ENCODE measurements at places on chromosomes 1 and 21. TPM values are rescaled to one million over a fixed set of nuclear protein-coding genes. Genes with fewer than 3 reads are reported as not detected.
A peak's percentile ranks its signal among the peaks of the same experiment; 100 is the strongest.

GRCh38 chr1:159851407-159851806 lies 11.1 kb downstream of the VSIG8 start:
- peak; percentile 49 for DNase-seq

- DNase-seq: no peak
Observed at GRCh38 chr1:115492019-115492595, 149.7 kb upstream of the VANGL1 start.

- DNase-seq: no peak
Observed at GRCh38 chr1:205275133-205275532, 46.4 kb downstream of the NUAK2 start.

FLG2 gene
- total RNA-seq: not detected

DNA sequence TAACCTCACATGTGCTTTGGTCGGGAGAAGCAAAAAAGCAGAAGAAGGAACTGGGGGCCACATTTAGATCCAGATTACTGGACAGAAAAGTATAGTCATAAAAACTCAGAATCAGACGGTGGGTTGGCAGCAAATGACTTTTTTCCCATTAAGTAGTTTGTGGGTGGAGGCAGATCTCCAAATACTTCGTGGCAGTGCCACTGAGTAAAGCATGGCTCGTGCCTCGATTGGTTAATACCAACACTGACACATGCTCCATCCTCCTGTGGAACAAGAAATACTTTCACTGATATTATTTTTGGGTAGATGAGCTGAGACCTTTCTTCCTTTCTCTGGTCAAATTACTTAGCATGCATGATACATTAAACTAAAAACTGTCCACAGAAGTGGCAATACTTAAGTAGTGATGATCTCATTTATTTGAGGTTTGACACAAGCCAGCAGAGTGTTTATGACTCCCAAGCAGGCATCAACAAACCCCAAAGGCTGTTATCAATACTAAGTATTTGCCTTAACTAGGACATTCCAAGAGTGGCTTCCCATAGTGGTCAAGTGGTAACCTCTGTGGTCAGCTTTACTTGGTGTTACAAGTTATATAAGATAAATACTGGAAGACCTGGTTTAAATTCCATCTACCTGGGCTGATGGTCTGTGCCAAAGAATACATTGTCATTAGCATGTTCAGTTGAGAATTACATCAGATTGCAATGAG lies 500.0 kb upstream of the RUNX1 start:
- DNase-seq: no peak

DNA sequence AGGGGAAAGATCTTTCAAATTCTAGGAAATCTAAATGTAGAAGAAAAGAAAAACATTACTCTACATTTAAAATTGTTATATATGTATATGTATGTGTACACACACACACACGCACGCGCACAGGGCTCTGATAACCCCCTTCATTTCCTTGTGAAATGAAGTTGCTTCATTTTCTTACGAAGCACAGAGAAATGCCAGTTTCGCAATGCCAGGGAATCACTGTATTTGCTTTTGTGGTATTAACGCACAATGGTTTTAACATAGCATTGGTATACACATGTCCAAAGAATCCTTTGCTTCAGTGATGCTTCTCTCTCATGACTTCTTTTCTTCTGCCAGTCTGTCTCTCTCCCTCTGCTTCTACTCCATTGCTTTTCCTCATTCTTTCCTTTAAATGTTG lies 8.4 kb upstream of the DDAH1 start:
- no peak for DNase-seq

GPR89A gene
- 39.0 TPM for total RNA-seq

- no peak for DNase-seq
Observed at GRCh38 chr1:2103901-2104590, 53.8 kb downstream of the PRKCZ start.

PTAFR gene
- total RNA-seq: 0.54 TPM

TMEM50B gene
- total RNA-seq: 84.2 TPM

DNA sequence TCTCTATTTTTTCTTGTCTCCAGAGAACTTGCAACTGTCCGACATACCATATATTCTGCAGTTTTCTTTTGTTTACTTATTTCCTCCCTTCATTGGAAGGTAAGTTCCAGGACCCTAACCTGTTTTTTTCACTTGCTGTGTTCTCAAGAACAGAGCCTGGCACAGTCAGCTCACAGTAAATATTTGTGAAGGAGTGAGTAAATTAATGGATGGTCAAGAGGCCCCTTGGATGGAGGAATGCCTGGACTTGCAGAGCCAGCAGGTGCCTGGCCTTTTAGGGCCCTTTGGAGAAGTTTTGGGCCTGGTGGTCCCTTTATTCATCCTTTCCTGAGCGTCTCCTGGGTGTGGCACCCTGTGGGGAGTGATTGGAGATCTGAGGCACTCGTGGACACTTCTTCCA lies 182.1 kb upstream of the POU3F1 start:
- DNase-seq: no peak

- no peak for DNase-seq
Observed at GRCh38 chr1:43438576-43438952, 15.2 kb downstream of the HYI start.

IVL gene
- not detected for total RNA-seq

GRCh38 chr21:27649323-27649722 lies 682.4 kb upstream of the ADAMTS5 start:
- no peak for DNase-seq

DNA sequence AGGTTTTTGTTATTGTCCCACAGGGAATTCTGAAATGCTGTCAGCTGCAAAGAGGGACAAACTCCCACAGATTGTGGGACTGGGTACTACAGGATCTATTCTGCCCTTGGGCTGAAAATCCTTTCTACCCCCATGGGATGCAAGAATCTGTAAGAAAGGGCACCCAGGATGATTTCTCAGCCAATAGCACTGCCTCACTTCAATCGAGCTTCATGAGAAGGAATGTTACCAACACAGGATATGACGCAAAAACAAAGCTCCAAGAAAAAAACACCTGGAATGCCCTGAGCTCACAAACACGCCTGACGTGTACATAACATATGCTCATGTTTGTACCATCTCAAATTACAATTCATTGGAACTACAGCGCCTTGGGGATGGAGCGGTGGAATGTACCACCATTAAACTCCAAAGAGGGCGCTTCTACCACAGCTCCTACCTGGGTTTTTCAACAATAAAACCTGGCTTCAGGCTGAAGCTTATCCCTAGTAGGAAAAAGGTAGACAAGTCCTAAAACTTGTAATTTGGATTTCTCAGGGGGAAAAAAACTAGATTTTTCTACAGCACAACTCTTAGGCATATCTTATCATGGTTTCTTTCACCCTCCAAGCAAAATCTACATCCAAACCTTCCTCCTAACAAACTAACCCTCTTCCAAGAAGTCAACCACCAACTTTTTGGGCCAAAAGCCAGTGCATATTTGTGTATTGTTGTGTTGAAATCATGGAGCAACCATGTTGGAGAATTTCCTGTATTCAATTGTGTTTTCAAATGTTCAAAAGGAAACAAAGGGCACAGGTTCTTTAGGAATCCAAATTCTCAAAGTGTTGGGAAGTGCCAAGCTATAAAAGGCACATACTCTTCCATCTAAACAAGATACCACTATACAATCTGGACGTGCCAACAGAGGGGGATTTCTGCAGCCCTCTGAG lies 78.9 kb downstream of the TGFBR3 start:
- no peak for DNase-seq

GRCh38 chr1:38586993-38587646 lies 272.5 kb downstream of the RRAGC start:
- peak; percentile 22 for DNase-seq

GSTM1 gene
- 18.7 TPM for total RNA-seq

OLFML3 gene
- 0.64 TPM for total RNA-seq

CD52 gene
- total RNA-seq: 1,528 TPM

DNA sequence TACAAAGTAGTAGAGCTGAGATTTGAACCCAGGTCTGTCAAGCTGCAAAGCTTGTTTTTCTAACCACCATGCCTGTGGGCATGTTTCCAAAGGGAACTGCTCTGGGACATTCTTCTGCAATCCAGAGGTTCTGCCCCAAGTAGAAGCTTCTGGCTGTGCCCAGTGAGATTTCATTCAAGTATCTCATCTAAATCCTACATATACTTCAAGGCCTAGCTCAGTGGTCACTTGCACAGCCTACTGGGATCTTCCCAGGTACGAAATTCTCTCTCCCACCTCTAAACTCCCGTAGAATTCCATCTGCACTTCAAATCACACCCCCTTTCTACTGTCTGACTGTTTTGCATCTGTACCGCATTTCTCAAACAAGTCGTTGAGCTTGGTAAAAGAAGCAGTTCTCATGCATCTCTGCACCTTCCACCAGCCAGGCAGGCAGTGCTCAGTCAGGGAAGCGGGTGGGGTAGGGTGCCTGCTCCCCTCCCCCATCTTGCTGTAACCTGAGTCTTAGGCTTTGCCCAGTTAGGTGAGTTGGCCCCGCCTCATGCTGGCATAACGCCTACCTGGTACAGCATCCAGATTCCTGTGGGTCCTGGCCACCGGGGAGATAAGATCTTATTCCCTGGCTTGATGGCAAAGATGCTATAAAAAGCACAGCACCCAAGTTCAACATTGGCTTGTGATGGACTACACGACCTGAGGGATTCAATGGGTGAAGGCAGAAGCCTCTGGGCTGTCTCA lies 13.5 kb downstream of the SLC9A1 start:
- no peak for DNase-seq

- DNase-seq: no peak
Observed at GRCh38 chr1:196400478-196401451, 207.5 kb downstream of the KCNT2 start.
